ENCODE measurements at places on chromosomes 6 and 20. TPM values are rescaled to one million over a fixed set of nuclear protein-coding genes. Genes with fewer than 3 reads are reported as not detected.

DNA sequence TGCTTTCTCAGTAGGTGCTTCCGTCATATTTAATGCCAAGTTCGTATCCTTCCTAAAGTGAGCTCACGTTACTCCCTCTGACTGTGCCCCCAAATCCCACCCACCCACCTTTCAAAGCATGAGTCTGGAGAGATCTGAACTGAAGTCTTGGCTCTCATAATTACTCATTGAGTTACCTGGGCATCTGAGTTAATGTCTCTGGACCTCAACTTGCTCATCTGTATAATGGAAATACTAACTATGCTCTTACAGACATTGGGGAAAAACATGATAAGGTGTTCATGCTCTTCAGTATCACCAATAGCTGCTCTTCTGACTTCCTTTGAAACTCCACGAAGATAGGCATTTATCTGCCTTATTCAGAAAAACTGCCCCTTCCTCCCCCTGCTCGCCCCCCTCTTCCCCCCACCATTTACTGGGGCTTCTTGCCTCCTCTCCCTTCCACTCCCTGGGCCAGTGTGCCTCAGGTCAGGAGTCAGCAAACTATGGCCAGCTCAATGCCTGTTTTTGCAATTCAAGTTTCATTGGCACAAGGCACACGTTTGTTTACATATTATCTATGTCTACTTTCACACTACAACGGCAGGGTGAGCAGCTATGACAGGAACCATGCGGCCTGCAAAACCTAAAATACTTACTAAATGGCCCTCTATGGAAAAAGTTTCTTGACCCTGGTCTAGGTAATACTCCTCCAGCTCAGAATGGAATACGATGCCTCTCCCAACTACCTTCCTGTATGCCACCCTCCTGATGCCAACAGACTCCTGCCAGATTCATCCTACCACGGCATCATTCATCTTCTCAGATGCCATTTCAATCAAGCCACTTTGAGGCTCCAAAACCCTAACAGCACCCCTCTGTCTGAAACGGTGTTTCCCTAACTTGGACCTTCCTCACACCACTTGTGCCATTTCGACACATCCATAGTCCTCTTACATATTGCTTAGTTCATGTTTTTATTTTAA is 138.7 kb downstream of the ZMYND8 start:
- no peaks in the 10 kb centered on the region for H3K27me3 ChIP-seq
- H3K36me3 ChIP-seq, result peaks cover 7% of the 10 kb centered on the region
- no peak overlapping the region for H3K4me3 ChIP-seq

DNA sequence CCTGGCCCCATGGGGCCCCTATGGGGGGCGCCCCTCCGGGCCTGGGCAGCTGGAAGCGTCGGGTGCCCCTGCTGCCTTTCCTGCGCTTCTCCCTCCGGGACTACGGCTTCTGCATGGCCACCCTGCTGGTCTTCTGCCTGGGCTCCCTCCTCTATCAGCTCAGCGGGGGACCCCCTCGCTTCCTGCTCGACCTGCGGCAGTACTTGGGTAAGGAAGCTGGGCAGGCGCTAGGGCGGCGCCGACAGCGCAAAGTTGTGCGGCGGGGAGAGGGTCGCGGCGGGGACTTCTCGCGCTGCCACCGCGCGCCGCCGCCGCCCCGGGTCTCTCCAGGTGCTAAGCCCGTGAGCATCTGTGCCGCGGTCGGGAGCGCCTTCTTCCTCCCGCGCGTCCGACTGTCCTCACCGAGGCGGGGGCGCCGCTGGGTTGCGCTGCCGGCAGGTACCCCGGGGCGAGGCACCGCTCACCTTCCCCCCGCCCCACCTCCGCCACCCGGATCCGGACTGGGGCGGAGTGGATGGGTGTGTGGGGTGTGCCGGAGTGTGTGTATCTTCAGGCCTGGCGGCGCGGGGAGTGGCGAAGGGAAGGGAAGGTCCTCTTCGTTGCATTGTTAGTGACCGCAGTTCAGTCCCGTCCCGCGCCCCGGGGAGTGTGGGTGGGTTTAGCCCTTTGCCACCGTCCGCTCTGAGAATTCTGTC is 788 bp downstream of the UST start:
- H3K4me1 ChIP-seq, result peaks cover 10% of the 10 kb centered on the region
- no peaks in the 10 kb centered on the region for H3K27me3 ChIP-seq
- H3K4me3 ChIP-seq, result peak overlapping the region; percentile 94
- peak; percentile 78 for DNase-seq

DNA sequence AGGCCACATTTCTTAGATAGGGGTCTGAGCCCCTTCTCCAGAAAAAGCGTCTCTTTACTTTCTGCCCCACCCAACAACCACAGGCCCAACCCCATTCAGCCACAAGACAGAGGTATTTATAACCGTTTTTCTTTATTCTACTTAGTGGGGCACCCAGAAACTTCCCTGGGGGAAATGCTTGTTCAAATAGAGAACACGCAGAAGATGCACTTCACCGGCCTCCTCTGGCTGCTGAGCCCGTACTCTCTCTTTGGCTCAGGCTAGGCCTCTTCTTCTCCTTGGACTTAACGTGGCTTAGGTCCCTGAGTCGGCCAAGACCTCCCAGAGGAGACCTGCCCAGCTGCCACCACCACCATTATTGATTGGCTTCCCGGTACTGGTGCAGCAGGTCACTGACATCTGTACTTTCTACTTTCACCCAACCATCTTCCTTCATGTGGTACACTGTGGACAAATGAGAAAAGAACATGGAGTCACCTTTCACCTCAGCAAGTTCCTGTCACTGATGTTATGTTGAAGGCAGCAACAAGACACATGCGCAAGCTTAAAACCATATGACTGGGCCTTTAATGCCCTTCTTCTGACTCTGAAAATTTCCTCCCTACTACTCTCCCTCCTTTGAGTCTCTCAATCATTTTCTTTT is 2.2 kb upstream of the TAP2 start:
- no peak overlapping the region for H3K4me3 ChIP-seq
- peaks cover 29% of the 10 kb centered on the region for H3K36me3 ChIP-seq
- H3K27me3 ChIP-seq, result no peaks in the 10 kb centered on the region
- peaks cover 32% of the 10 kb centered on the region for H3K4me1 ChIP-seq
- no peak overlapping the region for H3K27ac ChIP-seq

DNA sequence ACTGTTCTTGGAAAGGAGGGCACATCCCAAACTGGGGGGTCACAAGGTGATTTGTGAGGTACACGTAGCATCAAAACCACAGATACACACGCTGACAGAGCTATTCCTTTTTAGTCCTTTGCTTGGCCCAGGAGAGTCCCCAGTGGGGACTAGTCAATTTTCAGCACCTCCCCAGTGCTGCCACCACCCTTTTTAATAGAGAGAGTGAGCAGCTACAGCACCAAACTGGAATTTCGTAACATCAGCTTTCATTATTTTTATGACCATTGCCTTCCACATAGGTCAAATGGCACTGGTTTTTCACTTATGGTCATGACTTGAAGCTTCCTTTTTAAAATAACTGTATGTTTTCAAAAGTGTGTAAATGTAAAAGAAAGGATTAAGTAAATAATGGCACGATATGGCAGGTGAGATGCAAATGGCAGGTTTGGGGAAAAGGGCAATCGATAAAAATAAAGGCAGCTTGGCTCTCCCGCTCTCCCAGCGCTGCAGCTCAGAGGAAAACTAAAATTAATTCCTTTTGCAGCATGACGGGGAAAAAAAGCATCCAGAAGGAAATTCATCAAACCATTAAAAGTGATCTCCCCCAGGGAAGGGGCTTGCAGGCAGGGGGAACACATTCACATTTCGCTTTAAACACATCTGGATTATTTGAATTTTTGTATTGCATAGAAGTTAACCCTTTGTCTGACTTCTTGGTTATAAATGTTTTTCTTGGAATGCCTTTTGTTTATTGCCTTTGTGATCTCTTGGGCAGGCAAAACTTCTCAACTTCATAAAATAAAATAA is 95.2 kb downstream of the ANKRD60 start:
- no peak overlapping the region for H3K27ac ChIP-seq
- no peak overlapping the region for H3K4me3 ChIP-seq
- no peaks in the 10 kb centered on the region for H3K4me1 ChIP-seq
- DNase-seq, result no peak

- DNase-seq, result no peak
- no peak overlapping the region for H3K4me3 ChIP-seq
- H3K27ac ChIP-seq, result peak overlapping the region; percentile 43
- H3K36me3 ChIP-seq, result no peaks in the 10 kb centered on the region
- no peaks in the 10 kb centered on the region for H3K27me3 ChIP-seq
Observed at GRCh38 chr20:58084566-58084965, 143.9 kb downstream of the ANKRD60 start.

GRCh38 chr6:107202876-107203468 is 87.7 kb upstream of the BEND3 start:
- H3K27me3 ChIP-seq, result no peaks in the 10 kb centered on the region
- peaks cover 3% of the 10 kb centered on the region for H3K36me3 ChIP-seq
- H3K4me3 ChIP-seq, result no peak overlapping the region
- no peak overlapping the region for H3K27ac ChIP-seq

- H3K4me3 ChIP-seq, result no peak overlapping the region
- H3K36me3 ChIP-seq, result no peaks in the 10 kb centered on the region
- no peaks in the 10 kb centered on the region for H3K27me3 ChIP-seq
- H3K4me1 ChIP-seq, result no peaks in the 10 kb centered on the region
Observed at GRCh38 chr6:62982951-62983350, 228.3 kb upstream of the FKBP1C start.

GRCh38 chr6:121880831-121881230 is 445.4 kb downstream of the GJA1 start:
- DNase-seq, result no peak
- no peaks in the 10 kb centered on the region for H3K4me1 ChIP-seq
- no peaks in the 10 kb centered on the region for H3K27me3 ChIP-seq
- no peak overlapping the region for H3K4me3 ChIP-seq

DNA sequence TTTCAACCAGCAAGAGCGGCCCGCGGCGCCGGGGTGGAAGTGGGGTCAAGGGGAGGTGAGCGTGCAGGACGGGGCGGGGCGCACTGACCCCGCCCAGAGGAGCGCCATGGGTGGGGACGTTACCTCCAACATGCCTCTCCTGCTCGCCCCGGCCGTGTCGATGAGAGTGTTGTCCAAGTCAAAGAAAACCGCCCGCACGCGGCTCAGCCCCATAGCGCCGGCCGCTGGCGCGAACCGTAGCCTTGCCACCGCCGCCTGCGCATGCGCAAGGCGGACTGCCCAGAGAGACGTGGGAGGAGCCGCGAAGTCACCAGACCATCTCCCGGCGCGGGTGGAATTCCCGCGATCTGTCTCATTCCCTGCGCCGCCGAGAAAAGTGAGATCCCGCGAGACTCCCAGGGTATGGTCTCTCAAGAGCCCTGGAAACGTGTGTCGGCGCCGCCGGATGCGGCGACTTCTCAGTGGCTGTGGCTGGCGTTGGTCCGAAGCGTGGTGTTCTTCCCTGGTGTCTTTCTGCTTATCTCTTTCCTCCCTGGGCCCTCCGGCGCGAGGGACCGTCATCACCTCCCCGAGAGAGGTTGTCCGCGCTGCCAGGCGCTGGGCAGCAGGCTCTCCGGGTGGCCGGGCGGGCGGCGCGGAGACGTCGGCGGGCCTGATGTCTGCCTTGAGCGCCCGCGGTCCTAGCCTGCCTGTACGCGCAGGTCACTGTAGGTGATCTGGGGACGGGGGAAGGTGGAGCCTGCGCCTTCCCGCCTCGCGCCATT is at the start of gene NANP:
Gene NANP, minus strand, starts transcription at position 279 of the 764 bp plus-strand sequence. Its CDS starts 66 bp downstream, at position 213.
- H3K27ac ChIP-seq, result peak within 1 kb of the TSS; percentile 97
- no peaks in the 10 kb centered on the region for H3K27me3 ChIP-seq
- peak within 1 kb of the TSS; percentile 68 for H3K4me3 ChIP-seq
- peak; percentile 99 for DNase-seq
- no peaks in the 10 kb centered on the region for H3K36me3 ChIP-seq

GRCh38 chr20:18388860-18389259 is 78.0 kb downstream of the DZANK1 start:
- H3K27ac ChIP-seq, result no peak overlapping the region
- H3K36me3 ChIP-seq, result peaks cover 4% of the 10 kb centered on the region
- H3K4me3 ChIP-seq, result no peak overlapping the region
- no peak for DNase-seq
- H3K4me1 ChIP-seq, result no peaks in the 10 kb centered on the region

The SRSF12 gene
- 0.82 TPM for total RNA-seq
